CD14-positive monocyte (primary cell): ENCODE measurements at places on chromosomes 5 and 9. TPM values are rescaled to one million over a fixed set of nuclear protein-coding genes. Genes with fewer than 3 reads are reported as not detected.
A peak's percentile ranks its signal among the peaks of the same experiment; 100 is the strongest.

- no peak for DNase-seq
These were observed 26.1 kb downstream of the CHD1 start for GRCh38 chr5:98902733-98903132.

- no peak for DNase-seq
These were observed 126.4 kb downstream of the FBXL17 start for GRCh38 chr5:108255468-108255867.

APBA1 gene
- not detected for polyA plus RNA-seq

DNA sequence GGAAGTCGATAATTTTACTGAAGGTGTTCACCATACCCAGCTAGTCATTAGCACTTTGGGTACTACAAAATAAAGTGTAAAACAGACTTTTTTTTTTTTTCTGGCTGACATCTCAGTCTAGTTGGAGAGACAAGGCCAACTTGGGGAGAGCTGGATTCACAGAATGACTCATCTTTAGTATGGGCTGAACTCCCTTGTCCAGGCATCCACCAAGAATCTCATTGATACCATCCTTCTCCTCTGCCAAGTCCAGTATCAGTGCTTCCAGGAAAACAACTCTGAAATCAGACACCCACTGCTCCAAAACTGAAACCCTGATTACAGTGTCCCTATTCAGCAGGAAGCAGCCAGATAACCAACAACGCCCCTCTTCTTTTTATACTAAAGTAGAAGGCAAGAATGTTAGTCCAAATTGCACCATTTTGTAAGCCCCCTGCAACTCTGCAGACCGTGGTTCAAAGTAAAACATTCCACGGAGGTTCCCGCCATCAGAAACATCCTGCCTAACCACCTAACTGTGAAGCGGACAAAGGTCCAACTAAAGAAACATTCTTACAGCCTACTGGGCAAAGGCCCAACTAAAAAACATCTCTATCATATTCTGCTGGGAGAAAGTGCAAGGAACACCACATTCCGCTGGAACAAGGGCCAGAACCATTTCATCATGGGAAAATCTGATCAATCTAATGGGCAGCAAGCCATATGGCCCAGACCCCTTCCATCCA, 728.2 kb downstream of the BRINP1 start:
- DNase-seq = no peak

ZNF354C gene
- 0.19 and 0.48 TPM in 2 replicates for polyA plus RNA-seq

GRCh38 chr5:147712598-147712997, 69.9 kb downstream of the JAKMIP2 start:
- DNase-seq = no peak

INSL4 gene
- polyA plus RNA-seq = not detected in 2 replicates

- no peak for DNase-seq
These were observed 548.6 kb upstream of the TLE4 start for GRCh38 chr9:79023134-79023580.

GRCh38 chr9:135662758-135663450, at the start of gene LCN9:
LCN9 (plus strand) TSS chr9:135663309; CDS start chr9:135663322, 13 bp downstream.
- DNase-seq = no peak

GRCh38 chr9:130283539-130284248, 18.1 kb downstream of the HMCN2 start:
- DNase-seq = no peak

- DNase-seq = peak; percentile 66
These were observed 75.4 kb upstream of the ADRB2 start for GRCh38 chr5:148751025-148751424.
